ENCODE measurements at places on chromosomes 2 and 18.

- peak; percentile 83 for DNase-seq
Measured at GRCh38 chr2:233976690-233977294, 59.6 kb downstream of the TRPM8 start.

DNA sequence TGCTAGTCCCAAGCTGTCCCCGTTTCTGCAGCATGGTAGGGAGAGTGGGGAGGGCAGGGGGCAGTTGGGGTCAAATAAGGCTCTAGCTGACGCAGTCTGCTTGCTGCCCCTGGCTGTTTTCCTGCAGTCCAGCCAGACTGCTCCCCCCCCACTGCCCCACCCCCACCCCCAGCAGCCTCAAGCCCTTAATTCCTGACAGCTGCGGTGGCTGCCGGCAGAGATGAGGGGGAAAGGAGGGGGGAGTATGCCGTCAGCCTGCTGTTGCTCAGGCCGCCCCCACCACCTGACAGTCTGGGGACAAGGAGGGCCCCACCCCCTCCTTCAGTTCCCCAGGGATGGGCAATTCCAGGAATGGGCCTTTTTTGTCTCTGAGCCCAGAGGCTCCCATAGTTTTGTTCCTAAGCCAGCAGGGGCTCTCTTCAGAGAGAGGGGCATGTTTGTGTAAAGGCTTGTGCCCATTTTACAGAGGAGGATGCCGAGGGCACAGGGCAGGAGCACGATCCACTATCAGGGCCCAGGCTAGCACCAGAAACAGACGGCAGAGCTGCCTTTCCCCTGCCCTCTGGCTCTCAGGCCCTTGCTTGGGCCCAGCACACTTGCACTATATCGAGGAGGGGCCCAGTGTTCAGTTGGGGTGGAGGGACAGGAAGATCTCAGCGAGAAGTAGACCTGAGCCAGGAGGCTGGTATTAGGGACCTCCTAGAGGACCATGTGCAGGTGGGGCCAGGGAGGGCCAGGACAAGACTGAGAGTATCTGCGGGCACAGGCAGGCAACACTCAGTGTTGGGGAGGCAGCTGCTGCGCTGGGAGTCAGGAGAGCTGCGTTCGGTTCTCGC lies 1.5 kb upstream of the WNT10A start:
- no peak for DNase-seq

DNA sequence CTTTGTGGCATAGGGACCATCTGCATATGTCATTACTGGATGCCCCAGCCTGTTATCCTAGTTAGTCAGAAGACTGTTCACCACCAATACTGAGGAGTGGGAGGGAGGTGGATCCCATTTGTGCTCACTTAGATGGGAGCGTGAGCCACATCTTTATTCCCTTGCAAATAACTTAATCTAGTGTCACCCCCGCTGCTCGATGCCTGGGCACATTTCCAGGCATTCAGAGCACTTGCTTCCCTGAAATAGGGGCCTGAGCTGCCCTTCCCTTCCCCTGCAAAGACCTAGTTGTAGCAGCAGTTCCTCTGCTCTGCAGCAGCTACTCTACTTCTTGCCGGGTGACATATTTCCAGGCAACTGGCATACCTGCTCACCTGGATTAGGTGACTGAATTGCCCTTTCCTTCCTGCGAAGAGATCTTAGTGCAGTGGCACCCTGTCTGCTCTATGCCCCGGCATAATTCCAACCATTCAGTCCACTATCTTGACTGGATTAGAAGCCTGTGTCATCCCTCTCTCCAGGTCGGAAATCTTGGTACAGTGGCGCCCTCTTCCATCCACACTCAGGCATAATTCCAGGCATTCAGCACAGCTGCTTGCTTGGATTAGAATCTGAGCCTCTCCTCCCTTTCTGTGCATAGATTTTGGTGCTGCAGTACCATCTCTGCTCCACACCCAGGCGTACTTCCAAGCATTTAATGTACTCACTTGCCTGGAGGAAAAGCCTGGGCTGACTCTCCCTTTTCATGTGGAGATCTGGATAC lies 1389.1 kb upstream of the TMEFF2 start:
- peak; percentile 40 for DNase-seq

- no peak for DNase-seq
Measured at GRCh38 chr2:121200419-121201315, 84.3 kb downstream of the TFCP2L1 start.

- no peak for DNase-seq
Measured at GRCh38 chr2:212489719-212490346, 48.8 kb downstream of the ERBB4 start.

GRCh38 chr2:216693414-216694080 lies 1.8 kb downstream of the IGFBP5 start:
- no peak for DNase-seq

GRCh38 chr2:69453475-69454129 lies 16.4 kb upstream of the NFU1 start:
- DNase-seq = no peak

- DNase-seq = peak; percentile 93
Measured at GRCh38 chr2:47189635-47190034, 34.5 kb upstream of the STPG4 start.

- no peak for DNase-seq
Measured at GRCh38 chr2:145321344-145321743, 801.4 kb upstream of the ZEB2 start.

DNA sequence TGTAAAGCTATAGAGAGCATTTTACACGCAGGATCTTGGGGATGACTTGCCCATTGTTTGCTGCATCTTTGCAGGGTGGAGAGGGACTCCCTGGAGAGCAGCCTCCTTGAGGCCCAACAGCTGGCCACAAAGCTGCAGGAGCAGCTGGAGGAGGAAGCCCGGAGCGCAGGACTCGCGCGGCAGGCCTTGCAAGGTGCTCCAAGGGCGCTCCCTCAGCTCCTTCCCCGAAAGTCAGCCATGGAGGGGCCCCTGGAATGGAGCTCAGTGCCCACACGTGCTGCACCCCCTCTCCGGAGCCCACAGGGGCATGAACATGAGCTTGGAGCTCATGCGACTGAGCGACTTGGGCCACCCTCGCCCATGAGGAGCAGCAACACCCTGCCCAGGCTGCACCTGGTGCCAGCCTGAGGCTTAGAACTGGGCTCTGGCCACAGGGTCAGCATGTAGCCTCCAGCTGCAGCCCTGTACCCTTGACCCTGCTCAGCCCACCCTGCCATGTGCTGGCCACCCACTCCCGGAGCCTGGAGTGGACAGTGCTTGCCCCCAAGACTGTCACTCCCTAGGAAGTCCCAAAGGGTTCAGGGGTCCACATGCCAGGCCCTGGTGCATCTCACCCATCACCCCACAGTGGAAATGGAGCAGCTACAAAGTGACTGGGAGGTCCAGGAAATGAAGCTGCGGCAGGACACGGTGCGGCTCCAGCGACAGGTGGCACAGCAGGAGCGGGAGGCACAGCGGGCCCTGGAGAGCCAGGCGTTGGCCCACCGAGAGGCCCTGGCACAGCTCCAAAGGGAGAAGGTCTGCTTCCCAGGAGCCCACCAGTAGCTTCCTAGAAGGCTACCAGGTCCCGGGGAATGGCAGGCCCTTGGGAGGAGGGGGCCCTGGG lies 43.0 kb downstream of the CROCC2 start:
- DNase-seq = no peak

DNA sequence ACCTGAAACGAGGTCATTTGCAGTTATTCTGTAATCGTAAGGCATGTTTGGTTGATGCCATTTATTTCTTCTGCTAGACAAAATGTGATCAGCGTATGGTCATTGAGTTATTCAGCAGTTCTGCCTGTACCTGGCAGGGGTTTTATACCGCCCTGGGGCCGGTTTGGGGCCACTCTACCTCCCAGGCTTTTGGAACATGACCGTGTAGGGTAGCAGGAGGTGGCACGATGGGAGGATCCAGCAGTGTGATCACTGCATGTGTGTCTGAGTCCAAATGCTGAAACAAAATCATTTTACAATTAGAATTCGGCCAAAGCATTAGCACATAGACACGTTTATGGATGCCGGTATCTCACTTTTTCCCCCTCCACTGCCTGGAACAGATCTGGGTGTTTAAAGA lies 26.7 kb downstream of the LPIN1 start:
- no peak for DNase-seq

GRCh38 chr18:8795586-8796325 lies 90.4 kb downstream of the MTCL1 start:
- no peak for DNase-seq

DNA sequence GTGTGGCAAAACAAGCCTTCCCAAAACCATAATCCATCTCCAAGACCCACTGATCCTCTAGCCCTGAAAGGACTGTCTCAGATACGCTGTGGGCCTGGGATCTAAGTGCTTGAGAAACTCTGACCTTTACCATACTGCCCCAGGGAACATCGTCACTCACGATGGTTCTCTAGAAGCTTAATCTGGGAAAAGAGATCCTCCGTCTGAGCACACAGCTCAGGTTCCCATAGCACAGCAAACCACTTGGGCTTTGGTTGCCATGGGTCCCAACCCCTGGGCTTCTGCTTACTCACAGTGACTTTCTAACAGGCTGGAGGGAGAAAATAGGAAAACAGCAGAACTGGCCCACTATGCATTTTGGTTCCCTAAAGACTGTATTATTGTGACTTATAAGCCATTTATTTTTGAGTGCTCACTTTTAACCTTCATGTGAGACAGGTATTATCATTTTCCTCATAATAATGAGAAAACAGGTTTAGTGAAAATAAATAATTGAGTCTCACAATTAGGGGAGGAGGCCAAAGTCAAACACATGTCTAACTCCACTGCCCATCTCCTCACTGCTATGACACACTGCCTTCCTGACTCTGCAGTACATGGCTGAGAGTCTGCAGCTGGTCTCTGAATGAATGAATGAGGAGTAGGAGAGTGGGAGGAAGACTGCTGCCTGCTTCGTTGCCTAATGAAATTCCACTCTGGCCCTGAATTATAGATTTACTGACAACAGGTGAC lies 46.7 kb downstream of the REEP1 start:
- DNase-seq = no peak

GRCh38 chr2:69464575-69464974 lies 27.3 kb upstream of the NFU1 start:
- DNase-seq = no peak

GRCh38 chr18:62329691-62330454 lies 4.8 kb downstream of the TNFRSF11A start:
- DNase-seq = peak; percentile 53

GRCh38 chr2:222688917-222689316 lies 17.5 kb downstream of the MOGAT1 start:
- DNase-seq = no peak

DNA sequence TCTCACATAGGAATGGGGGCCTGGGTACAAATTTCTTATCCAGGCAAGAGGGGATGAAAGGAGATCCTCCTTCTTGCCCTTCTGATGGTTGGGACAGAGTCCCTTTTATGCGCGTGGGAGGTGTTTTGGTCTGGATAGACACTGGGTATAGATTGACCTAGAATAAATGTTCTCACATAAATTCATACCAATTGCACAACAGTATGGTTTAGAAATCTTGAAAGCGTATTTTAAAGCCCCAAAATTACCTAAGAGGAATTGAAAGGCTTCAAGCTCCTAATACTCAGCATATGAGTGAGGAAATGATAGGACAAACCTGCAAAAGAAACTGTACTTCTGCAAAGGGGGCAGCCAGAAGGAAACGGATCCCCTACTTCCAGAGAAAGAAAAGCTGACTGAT lies 2.6 kb upstream of the BCL2 start:
- DNase-seq = no peak

DNA sequence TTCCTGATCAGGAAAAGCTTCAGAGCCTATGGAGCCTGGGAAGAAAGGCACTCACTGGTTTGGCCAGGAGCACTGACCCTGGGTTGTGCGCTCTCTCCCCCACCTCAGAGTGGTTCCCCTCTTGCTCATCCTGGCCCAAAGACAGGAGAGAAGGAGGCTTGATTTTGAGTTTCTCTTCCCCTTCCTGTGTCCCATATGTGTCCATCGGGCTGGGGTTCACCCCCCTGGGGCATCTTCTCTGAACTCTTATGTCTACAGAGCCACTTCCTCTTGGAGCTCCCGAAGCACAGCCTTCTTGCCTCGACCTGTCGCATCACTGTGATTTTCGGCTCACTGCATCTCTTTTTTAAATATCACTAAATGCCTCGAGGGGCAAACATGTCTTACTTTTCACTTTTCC lies 692.3 kb downstream of the RNF144A start:
- no peak for DNase-seq

DNA sequence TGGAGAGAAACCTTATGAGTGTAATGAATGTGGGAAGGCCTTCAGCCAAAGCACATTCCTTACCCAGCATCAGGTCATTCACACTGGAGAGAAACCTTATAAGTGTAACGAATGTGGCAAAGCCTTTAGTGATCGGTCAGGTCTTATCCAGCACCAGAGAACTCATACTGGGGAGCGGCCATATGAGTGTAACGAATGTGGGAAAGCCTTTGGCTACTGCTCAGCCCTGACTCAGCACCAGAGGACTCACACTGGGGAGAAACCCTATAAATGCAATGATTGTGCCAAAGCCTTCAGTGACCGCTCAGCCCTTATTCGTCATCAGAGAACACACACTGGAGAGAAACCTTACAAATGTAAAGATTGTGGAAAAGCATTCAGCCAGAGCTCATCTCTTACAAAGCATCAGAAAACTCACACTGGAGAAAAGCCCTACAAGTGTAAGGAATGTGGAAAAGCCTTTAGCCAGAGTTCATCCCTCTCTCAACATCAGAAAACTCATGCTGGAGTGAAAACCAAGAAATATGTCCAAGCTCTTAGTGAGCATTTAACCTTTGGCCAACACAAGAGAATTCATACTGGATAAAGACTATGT lies 7.8 kb downstream of the ZNF892 start:
- no peak for DNase-seq

DNA sequence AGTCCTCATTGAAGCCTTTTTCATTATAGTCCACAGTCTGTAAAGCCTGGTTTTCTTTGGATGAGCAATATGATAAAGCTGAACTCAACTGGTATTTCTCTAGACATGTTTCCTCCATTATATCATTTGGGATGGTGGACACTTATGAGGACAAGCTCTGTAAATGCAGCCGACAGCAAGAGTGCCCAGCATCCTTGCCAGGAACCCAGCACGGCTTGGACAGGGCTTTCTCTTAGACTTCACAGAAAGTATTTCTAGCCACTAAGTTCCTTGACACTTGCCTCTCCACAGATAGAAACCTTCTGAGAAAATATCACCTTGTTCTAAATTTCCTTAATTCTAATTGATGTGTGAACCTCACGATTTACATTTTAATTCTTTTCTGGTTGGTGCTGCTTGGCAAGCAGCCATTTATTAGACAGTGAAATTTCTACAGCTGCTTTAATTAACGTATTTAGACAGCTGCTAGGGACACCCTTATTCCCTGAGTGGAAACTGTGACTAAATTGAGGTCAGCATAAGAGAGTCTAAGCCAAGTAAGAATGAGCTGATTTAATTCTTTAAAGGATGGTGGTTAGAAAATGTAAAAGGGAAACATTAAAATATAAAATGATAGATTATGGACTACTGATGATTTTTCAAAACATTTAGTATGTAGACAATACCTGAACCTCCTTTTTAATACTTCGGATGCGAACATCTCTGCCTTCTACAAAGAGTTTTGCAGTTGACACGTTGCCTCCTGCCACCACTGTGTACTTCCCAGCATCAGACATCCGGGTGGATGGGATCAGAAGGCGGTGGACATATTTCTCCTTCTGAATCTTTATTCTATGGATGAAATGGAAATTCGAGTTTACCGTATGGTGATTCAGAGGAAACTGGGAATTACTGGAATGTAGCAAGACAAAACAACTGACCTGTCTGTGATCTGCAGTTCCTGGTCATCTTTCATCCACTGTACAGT lies 39.8 kb downstream of the TTN start:
- no peak for DNase-seq

Measured in A172 (cell line).